ENCODE measurements at places on chromosomes 7 and 10. TPM values are rescaled to one million over a fixed set of nuclear protein-coding genes. Genes with fewer than 3 reads are reported as not detected.

GARIN1A gene
- total RNA-seq: 2.9 TPM

LRRTM3 gene
- total RNA-seq: not detected

GRM3 gene
- not detected for total RNA-seq

CALML5 gene
- total RNA-seq: not detected

ICA1 gene
- total RNA-seq: 11.8 TPM

FEZF1 gene
- total RNA-seq: not detected

CYP2C19 gene
- total RNA-seq: 0.10 TPM

ASAH2 gene
- 2.6 TPM for total RNA-seq

FAM13C gene
- total RNA-seq: 18.7 TPM

GPR146 gene
- total RNA-seq: 9.4 TPM

SPDYE5 gene
- not detected for total RNA-seq

GLI3 gene
- total RNA-seq: 24.8 TPM

ARHGAP12 gene
- 27.6 TPM for total RNA-seq

CCL24 gene
- not detected for total RNA-seq

MRC1 gene
- total RNA-seq: 157 TPM

AGFG2 gene
- total RNA-seq: 20.4 TPM

GPR37 gene
- 0.29 TPM for total RNA-seq

GNAT3 gene
- not detected for total RNA-seq

PDZD7 gene
- total RNA-seq: 0.83 TPM

NAT16 gene
- not detected for total RNA-seq

LEP gene
- 5.2 TPM for total RNA-seq

UMAD1 gene
- total RNA-seq: 10.7 TPM

PGAM1 gene
- 153 TPM for total RNA-seq

ST8SIA6 gene
- total RNA-seq: 3.1 TPM

ITGA8 gene
- total RNA-seq: 221 TPM

C10orf67 gene
- total RNA-seq: not detected

SEM1 gene
- total RNA-seq: 45.8 TPM

FAM200A gene
- total RNA-seq: 3.2 TPM

KIF20B gene
- 7.7 TPM for total RNA-seq

GBX1 gene
- not detected for total RNA-seq

SEMA4G gene
- 1.1 TPM for total RNA-seq

ACSL5 gene
- total RNA-seq: 14.7 TPM

VPS37D gene
- total RNA-seq: 2.0 TPM

PON2 gene
- total RNA-seq: 39.1 TPM

TMEM72 gene
- not detected for total RNA-seq

SERPINE1 gene
- 240 TPM for total RNA-seq

ATOH7 gene
- not detected for total RNA-seq

EPO gene
- not detected for total RNA-seq

Data from posterior vena cava (tissue), 2 donors.